ENCODE measurements at places on chromosomes 3 and 15.
A peak's percentile ranks its signal among the peaks of the same experiment; 100 is the strongest.

GRCh38 chr3:147943265-147943945 lies 534.2 kb downstream of the ZIC1 start:
- no peak for DNase-seq

GRCh38 chr3:71045212-71045916 lies 538.2 kb downstream of the FOXP1 start:
- no peak for DNase-seq

- no peak for DNase-seq
Observed at GRCh38 chr3:32706348-32707025, 21.5 kb downstream of the CNOT10 start.

GRCh38 chr3:147688868-147689267 lies 279.7 kb downstream of the ZIC1 start:
- DNase-seq = no peak

- DNase-seq = no peak
Observed at GRCh38 chr3:38556640-38557358, 60.7 kb downstream of the EXOG start.

GRCh38 chr3:176359211-176359610 lies 838.1 kb downstream of the TBL1XR1 start:
- no peak for DNase-seq

DNA sequence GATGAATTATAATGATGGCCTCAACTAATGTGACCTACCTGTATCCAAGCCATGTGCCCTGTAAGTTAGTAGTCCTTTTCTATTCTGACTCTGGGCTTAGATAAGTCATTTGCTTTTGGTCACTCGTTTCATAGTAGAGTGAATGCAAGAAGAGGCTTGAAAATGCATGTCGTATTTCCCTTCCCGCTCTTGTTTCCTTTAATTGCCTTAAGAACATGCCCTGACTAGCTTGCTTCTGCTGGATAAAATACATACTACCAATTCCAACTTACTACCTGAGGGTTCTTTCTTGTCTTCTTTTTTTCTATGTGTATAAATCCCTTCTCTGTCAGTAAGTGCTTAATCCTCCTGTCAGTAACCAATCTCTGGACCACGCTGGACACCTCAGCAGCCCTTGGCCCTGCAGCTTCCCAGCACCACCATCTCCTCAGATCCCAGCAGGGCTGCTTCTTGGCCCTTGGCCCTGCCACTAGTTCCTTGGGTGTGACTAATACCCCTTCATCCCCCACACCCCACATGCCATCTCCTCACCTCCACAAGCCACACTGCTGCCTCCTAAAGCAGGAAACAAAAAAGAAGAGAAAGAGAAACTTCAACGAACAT lies 771.7 kb downstream of the IGSF11 start:
- no peak for DNase-seq

DNA sequence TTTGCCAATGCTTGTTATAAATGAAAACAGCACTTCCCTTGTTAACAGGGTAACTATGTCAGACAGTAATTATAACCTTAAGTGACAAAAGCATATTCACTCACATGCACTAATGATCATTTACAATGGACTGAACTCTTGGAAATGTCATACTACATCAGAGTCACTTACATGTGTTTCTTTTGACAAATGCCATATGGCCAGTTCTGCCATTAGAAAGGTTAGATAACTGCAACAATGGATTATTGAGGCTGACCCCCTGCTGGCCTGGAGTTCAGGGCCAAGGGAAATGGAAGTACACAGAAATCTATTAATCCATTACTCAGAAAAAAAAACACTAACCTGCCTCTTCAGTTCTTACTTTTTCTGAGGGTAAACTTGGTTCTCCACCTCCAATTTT lies 313.4 kb downstream of the CNTN3 start:
- no peak for DNase-seq

GRCh38 chr15:61654002-61654740 lies 406.1 kb downstream of the VPS13C start:
- no peak for DNase-seq

DNA sequence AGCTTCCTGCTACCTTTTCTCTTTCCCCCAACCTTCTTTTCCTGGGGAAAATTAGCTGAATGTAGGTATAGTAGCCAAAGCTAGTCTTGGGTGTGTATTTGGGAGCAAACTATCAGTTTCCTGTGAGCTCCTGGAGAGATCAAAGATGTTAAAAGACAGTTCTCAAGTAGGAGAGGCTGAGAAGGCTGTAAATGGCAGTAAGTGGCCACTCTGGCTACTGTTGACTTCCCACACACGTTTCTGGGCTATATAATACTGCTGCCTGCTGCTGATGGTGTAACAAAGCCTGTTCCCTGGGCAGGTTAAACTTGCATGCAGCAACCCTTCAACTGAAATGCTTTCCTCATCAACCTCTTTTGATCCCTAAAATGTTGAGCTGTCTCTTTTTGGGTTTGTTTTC lies 27.6 kb downstream of the ARID3B start:
- DNase-seq = no peak

DNA sequence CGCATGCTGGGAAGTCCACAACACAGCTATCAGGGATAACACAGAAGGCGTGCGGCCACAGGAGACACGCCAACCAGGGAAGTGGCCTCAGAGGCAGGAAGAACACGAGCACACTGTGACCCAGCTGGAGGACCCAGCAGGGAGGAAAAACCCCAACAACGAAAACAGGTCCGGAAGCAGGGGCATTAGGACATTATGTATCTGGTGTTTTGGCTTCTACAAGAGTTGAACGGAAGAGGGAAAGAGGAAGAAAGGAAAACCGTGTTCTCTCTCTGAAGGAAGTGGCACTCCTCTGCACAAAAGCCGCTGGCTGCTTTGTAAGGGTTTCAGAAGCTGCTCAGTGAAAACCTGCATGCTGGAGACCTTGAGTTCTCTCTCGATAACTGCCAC lies 61.8 kb downstream of the HACD2 start:
- DNase-seq = no peak

DNA sequence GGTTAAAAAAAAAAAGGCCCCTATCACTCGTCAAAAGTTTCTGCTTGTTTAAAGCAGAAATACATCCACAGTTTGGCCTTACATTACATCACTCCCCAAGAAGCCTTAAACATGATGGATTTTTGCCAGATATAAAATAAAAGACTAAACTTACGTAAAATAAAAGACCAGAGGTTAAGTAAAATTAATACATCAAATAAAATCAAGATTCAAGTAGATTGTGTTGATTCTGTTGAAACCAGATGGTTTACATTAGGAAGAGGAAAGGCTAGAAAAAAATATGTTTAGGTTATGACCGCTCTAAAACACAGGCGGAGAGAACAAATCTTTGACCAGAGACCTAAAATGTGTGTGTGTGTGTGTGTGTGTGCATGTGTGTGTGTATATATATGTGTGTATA lies 104.1 kb downstream of the DUT start:
- no peak for DNase-seq

- peak; percentile 67 for DNase-seq
Observed at GRCh38 chr15:84654689-84655453, 788 bp upstream of the WDR73 start.

GRCh38 chr15:63223463-63223862 lies 34.1 kb downstream of the RAB8B start:
- no peak for DNase-seq

- no peak for DNase-seq
Observed at GRCh38 chr3:10647376-10647775, 142.0 kb upstream of the ATP2B2 start.

GRCh38 chr3:182005701-182006100 lies 294.0 kb downstream of the SOX2 start:
- DNase-seq = no peak

DNA sequence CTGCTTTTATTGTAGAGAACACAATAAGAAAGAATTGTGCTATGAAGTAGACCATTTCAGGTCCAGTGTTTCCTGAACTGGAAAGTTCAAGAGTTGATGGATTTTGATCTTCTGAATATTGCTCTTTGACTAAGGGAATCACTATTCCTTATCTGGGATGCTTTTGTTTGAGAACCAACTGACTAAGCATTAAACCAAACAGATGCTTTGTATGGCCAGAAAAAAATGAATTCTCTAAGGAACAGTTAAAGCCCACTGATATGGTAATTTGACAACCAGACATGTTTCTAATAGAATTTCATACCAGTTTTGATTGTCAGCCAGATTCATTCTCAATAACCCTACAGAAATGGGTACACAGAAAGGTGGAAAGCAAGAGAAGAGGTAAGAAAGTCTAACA lies 67.5 kb upstream of the CADPS start:
- DNase-seq = no peak

- peak; percentile 13 for DNase-seq
Observed at GRCh38 chr3:15557511-15557946, 36.0 kb upstream of the COLQ start.

GRCh38 chr3:123152687-123153086 lies 49.1 kb upstream of the SEC22A start:
- DNase-seq = no peak

GRCh38 chr3:25056036-25056755 lies 371.9 kb upstream of the RARB start:
- DNase-seq = no peak

DNA sequence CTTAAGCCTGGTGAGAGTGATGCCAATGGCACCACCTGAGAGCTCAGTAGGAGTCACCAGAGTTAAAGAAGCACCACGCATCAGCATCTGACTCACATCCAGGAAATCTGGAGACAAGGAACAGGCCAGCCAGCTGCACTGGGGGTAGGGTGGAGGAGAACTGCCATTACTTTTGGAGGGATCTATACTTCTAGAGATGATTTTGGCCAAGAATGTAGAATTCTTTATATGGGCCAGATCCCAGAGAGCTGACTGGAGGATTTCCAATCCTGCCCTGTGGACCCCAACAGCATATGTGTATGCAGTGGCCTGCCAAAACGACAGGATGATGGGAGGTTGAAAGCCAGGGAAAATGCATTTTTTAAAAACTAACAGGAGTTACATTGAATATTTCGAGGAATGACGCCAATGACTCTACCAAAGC lies 29.8 kb downstream of the CCR3 start:
- DNase-seq = no peak

- no peak for DNase-seq
Observed at GRCh38 chr3:157794771-157795170, 291.6 kb upstream of the VEPH1 start.

- no peak for DNase-seq
Observed at GRCh38 chr3:40653878-40654277, 129.1 kb downstream of the ZNF621 start.

GRCh38 chr3:177124882-177125281 lies 72.4 kb downstream of the TBL1XR1 start:
- DNase-seq = no peak

GRCh38 chr3:195201295-195201694 lies 69.7 kb downstream of the XXYLT1 start:
- no peak for DNase-seq

- DNase-seq = no peak
Observed at GRCh38 chr15:48020166-48020565, 100.6 kb upstream of the SLC24A5 start.

GRCh38 chr3:116141724-116142123 lies 303.6 kb downstream of the LSAMP start:
- no peak for DNase-seq

Measured in activated T-helper 1 cell treated with Interleukin-2 at 50 U/mL for 16 hours (primary cell).